ENCODE measurements at places on chromosomes 3 and 15. TPM values are rescaled to one million over a fixed set of nuclear protein-coding genes. Genes with fewer than 3 reads are reported as not detected.

DNA sequence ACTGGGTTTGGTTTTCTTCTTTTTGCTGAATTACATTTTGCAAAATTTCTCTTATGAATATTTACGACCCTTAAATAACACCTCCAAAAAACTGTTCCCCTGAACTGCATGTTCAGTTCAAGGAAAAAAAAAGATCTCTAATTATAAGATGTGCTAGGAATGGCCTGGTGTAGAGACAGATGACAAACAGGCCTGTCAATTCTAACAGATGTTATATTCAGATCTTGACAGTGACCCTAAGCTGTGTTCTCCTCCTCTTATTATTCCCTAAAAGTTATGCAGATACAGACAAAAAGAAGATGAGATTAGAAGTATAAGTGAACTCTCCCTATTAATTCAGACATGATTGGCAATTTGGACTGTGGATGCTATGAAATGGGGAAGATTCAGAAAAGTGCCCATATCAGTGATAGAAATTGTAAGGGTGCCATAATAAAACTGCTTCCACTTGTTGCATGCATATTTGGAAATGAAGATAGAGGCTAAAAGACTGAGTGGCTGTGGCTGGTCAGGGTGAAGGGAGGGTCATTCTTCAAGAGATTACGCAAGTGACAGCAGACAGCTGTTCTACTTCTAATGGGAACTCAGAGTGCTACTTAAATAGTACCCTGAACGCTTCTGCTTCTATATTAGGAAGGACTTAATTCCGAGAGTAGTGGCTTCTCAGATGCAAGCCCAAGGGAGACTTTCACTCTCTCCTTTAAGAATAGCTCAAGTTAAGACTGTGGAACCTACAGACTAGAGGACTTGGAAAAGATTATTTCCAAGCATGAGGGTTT is 75.5 kb downstream of the ADAMTS9 start:
- H3K4me1 ChIP-seq = peaks cover 4% of the 10 kb centered on the region
- H3K36me3 ChIP-seq = no peaks in the 10 kb centered on the region
- H3K4me3 ChIP-seq = no peak overlapping the region
- no peak for DNase-seq
- no peaks in the 10 kb centered on the region for H3K27me3 ChIP-seq

- no peaks in the 10 kb centered on the region for H3K27me3 ChIP-seq
- H3K4me3 ChIP-seq = no peak overlapping the region
- no peaks in the 10 kb centered on the region for H3K36me3 ChIP-seq
- no peaks in the 10 kb centered on the region for H3K4me1 ChIP-seq
- DNase-seq = no peak
- H3K27ac ChIP-seq = peak overlapping the region; percentile 9
Measured at GRCh38 chr3:123383091-123384053, 65.5 kb downstream of the ADCY5 start.

- H3K27me3 ChIP-seq = no peaks in the 10 kb centered on the region
- H3K27ac ChIP-seq = no peak overlapping the region
- DNase-seq = no peak
Measured at GRCh38 chr3:128794067-128794768, 68.2 kb downstream of the RAB7A start.

DNA sequence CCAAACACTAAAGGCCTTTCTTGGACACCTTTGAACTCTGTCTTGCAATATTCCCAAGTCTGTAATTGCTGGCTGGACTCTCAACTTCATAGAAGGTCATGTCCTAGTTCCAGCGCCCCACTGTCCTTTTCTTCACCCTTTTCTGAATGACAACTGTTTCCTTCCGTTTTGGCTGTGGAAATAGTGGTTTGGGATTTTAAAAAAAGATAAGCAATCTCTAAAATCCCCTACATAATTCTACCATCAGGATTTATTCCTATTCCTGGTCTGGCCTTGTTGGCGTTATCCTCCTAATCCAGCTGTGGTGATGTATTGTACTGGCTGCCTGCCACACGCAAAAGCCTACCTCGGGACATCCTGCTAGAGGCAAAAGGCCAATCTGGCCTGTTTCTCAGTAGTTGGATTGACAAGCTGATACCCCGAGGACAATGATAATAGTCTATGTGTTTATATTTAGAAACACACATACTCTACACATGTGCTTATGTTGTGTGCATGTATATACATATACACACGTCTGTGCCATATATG is 440.3 kb upstream of the DPH6 start:
- H3K4me1 ChIP-seq = no peaks in the 10 kb centered on the region
- H3K36me3 ChIP-seq = no peaks in the 10 kb centered on the region
- no peak overlapping the region for H3K27ac ChIP-seq
- H3K4me3 ChIP-seq = no peak overlapping the region

DNA sequence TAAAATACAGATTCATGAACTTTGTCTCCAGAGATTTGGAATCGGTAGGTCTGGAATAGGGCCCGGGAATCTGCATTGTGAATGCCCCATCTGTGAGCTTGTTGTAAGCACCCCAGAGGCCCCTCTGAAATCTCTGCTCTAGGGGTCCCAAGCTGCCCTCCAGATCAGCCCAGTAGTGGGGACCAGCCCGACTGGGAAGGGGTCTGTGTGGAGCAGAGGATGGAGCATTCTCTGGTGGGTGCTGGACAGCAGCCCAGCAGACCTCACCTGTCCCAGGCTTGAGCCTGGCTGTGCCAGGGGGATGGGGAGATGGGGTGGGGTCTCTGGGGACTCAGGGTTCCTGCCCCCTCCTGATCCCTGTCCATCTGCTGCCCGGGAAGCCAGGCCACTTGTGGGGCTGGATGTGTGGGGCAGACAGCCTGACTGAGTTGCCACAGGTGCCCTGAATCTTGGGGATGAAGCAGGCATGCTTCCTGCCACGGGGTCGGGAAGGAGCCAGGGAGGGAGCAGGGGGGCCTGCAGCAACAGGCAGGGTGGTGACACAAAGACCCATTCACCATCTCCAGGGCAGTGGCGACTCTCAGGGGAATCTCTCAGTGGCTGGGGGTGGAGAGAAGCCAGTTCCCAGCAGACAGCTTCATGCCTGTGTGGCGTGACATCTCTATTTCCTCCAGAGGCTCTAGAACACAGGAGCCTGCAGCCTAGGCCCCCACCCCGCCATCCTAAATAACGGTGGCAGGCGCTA is 99.3 kb downstream of the WNT7A start:
- no peak for DNase-seq
- no peaks in the 10 kb centered on the region for H3K27me3 ChIP-seq
- H3K4me1 ChIP-seq = no peaks in the 10 kb centered on the region
- H3K27ac ChIP-seq = no peak overlapping the region
- H3K36me3 ChIP-seq = no peaks in the 10 kb centered on the region

- H3K4me3 ChIP-seq = no peak overlapping the region
- H3K27me3 ChIP-seq = no peaks in the 10 kb centered on the region
- DNase-seq = no peak
- H3K36me3 ChIP-seq = no peaks in the 10 kb centered on the region
- H3K27ac ChIP-seq = no peak overlapping the region
Measured at GRCh38 chr3:102233881-102234280, 200.9 kb upstream of the ZPLD1 start.

DNA sequence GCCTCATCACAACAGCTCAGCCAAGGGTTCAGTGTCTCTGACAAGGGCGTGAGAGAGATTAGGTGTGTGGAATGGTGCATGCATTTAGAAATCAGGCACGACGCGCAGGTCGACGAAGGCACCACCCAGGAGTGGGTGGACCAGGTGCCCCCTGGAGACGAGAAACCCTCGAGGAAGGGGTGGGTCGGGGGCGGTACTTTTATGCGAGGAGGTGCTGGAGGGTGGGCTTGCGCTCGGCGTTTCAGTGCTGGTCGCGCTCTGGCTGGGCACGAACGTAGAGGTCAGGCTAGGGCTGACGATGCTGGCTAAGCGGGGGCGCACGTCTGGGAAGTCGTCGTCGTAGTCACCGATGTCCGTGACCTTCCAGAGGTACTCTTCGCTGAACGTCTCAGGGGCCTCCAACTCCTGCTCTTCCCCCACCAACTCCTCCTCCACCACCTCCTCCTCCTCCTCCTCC is 393 bp downstream of the ERICH6 start:
- no peaks in the 10 kb centered on the region for H3K36me3 ChIP-seq
- no peak for DNase-seq
- H3K27ac ChIP-seq = peak overlapping the region; percentile 73
- no peaks in the 10 kb centered on the region for H3K4me1 ChIP-seq

DNA sequence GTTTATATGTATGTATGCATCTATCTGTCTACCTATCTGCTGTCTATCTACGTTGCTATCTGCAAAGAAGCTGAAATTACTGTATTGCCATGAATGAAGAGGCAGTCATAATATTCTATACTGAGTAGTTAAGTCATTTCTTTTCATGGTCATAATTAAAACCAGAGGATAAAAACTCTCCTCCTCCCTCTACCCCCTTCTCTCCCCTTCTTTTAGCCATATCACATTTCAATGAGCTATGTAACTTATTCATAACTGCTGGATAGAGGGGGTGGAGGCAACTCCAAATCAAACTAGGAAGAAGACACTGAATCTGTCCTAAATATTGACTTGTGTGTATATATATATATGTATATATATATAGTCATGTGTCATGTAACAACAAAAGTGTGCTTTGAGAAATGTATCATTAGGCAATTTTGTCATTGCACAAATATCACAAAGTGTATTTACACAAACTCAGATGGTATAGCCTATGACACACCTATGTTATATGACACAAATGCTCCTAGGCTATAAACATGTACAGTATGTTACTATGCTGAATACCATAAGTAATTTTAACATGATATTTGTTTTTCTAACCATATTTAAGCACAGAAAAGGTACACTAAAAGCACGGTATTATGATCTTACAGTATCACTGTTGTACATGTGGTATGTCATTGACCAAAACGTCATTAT is 229.7 kb upstream of the KCNMB2 start:
- DNase-seq = no peak
- H3K27me3 ChIP-seq = no peaks in the 10 kb centered on the region
- no peaks in the 10 kb centered on the region for H3K4me1 ChIP-seq
- H3K27ac ChIP-seq = no peak overlapping the region
- H3K4me3 ChIP-seq = no peak overlapping the region

GRCh38 chr3:169674090-169674489 is 10.6 kb upstream of the MECOM start:
- H3K27ac ChIP-seq = no peak overlapping the region
- no peaks in the 10 kb centered on the region for H3K4me1 ChIP-seq
- no peaks in the 10 kb centered on the region for H3K36me3 ChIP-seq

DNA sequence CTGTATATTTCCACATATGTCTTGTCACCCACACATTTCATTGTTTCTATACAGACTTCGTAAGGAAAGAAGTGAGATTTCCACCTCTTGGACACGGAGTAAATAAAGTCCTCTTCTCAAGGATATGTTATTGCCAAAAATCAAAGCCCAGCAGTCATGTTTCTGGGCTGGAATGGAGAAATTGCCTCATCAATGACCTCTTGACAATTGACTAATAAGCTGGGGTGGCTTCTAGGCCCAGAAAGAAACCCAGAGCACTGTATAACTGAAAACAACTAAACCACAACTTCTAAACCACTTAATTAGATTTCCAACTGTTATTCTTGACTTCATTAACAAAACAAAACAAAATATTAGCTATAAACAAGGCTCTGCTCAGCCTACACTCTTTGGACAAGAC is 56.4 kb upstream of the SLC24A5 start:
- no peak for DNase-seq
- no peak overlapping the region for H3K27ac ChIP-seq
- no peaks in the 10 kb centered on the region for H3K27me3 ChIP-seq
- no peak overlapping the region for H3K4me3 ChIP-seq
- no peaks in the 10 kb centered on the region for H3K36me3 ChIP-seq

DNA sequence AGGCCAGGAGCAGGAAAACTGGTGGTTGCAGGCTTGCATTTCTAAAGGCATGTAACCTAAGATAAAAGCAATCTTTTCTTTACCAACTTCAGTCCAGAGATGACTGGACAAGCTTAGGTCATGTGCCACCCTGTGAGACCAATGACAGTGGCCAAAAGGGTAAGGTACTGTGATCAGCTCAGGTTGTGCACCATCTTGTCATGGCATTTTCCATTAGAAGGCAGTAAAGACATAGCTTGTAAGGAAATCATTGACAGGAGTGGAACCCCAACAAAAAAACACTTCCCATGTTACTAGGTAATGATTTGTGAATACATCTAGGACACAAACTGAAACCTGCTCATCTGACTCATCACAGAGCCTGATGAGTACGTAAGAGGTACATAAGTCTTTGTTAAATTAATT is 35.2 kb downstream of the SSR3 start:
- H3K4me3 ChIP-seq = no peak overlapping the region
- no peaks in the 10 kb centered on the region for H3K36me3 ChIP-seq
- no peak overlapping the region for H3K27ac ChIP-seq
- no peaks in the 10 kb centered on the region for H3K4me1 ChIP-seq

GRCh38 chr15:96477227-96477626 is 146.7 kb downstream of the NR2F2 start:
- no peak overlapping the region for H3K4me3 ChIP-seq
- H3K27ac ChIP-seq = no peak overlapping the region
- no peaks in the 10 kb centered on the region for H3K4me1 ChIP-seq
- H3K36me3 ChIP-seq = no peaks in the 10 kb centered on the region
- no peaks in the 10 kb centered on the region for H3K27me3 ChIP-seq
- no peak for DNase-seq

DNA sequence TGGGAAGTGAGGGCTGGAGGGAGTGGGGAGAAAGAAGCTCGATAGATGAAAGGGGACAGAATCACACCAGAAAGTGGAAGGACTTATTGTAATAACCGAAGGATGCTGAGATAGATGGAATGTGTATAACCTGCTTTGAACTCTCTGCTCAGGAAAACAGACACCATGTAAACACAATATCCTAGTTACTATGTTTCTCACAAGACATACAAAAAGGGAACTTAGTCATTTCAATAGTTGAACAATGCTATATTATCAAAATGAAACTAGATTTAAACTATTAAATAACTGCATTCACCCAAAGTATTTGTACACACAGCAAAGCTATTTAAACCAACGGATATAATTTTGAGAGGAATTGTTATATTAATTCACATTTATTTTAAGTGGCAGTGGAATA is 108.3 kb upstream of the GADL1 start:
- DNase-seq = no peak
- H3K4me1 ChIP-seq = no peaks in the 10 kb centered on the region
- H3K27me3 ChIP-seq = no peaks in the 10 kb centered on the region
- no peak overlapping the region for H3K4me3 ChIP-seq
- no peaks in the 10 kb centered on the region for H3K36me3 ChIP-seq

- H3K4me3 ChIP-seq = no peak overlapping the region
- no peaks in the 10 kb centered on the region for H3K27me3 ChIP-seq
- no peak overlapping the region for H3K27ac ChIP-seq
- no peaks in the 10 kb centered on the region for H3K4me1 ChIP-seq
- no peaks in the 10 kb centered on the region for H3K36me3 ChIP-seq
- DNase-seq = no peak
Measured at GRCh38 chr3:34387826-34388564, 589.6 kb downstream of the PDCD6IP start.

GRCh38 chr3:25427942-25428788 is at the start of gene RARB:
RARB (plus strand) TSS chr3:25428263; CDS start chr3:25428732, 469 bp downstream.
- H3K4me1 ChIP-seq = peaks cover 8% of the 10 kb centered on the region
- no peaks in the 10 kb centered on the region for H3K36me3 ChIP-seq
- H3K27ac ChIP-seq = peak within 1 kb of the TSS; percentile 99
- peak; percentile 65 for DNase-seq

Gene NUP210
- total RNA-seq = 35.8 TPM

Gene PPP1R14D
- not detected for total RNA-seq

Gene PLCB2
- 10.6 TPM for total RNA-seq

Gene CCDC32
- 13.5 TPM for total RNA-seq

Gene NSUN3
- 14.6 TPM for total RNA-seq

Gene CYP11A1
- total RNA-seq = 0.47 TPM

Gene NLGN1
- total RNA-seq = 0.67 TPM
